ENCODE measurements at places on chromosomes 5 and 9.

GRCh38 chr5:119212676-119213075, 141.8 kb downstream of the DMXL1 start:
- DNase-seq, result no peak

GRCh38 chr5:159765135-159765433, 151.2 kb upstream of the ADRA1B start:
- no peak for DNase-seq

DNA sequence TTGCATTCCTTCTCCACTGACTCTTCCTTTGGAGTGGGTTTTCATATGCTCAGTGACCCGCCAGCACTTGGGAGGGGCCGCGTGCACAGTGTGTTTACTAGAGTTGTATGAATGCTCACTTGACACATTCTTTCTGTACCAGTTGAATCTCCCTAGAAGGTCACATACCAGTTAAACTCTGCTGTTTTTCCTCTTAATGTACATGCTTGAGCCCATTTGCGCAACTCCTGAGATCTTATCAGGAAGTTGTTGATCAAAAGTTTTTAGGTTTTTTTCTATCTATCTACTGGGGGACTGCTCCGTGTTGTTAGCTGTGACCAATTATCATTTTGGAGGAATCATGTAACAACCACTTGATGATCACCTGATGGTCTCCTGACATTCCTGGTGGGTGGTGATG, 392.7 kb downstream of the CDH9 start:
- no peak for DNase-seq

- peak; percentile 16 for DNase-seq
Measured at GRCh38 chr5:174935854-174936474, 211.6 kb downstream of the MSX2 start.

DNA sequence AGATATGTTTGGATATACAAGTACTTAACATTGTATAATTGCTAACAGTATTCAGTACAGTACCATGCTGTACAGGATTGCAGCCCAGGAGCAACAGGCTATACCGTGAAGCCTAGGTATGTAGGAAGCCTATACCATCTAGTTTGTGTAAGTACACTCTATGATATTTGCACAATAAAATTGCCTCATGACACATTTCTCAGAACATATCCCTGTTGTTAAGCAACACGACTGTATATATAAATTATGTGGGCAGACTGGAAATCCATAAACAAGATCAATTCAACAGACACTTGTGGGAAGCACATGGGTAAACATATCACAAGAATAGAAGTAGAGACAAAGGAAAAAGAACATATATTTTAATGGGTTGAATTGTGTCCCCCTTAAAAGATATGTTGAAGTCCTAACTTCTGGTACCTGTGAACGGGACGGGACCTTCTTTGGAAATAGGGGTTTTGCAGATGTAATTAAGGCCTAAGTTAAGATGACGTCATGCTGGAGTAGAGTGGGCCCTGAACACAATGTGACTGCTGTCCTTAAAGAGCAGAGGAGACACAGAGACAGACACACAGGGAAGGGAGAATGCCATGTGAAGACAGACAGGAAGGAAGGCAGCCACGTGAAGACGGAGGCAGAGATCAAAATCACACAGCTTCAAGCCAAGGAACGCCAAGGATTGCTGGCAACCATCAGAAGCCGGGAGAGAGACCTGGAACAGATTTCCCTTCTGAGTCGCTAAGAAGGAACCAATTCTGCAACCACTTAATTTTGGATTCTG, 76.3 kb downstream of the SCAI start:
- DNase-seq, result no peak

GRCh38 chr9:111154081-111154562, 115.9 kb upstream of the LPAR1 start:
- DNase-seq, result no peak

DNA sequence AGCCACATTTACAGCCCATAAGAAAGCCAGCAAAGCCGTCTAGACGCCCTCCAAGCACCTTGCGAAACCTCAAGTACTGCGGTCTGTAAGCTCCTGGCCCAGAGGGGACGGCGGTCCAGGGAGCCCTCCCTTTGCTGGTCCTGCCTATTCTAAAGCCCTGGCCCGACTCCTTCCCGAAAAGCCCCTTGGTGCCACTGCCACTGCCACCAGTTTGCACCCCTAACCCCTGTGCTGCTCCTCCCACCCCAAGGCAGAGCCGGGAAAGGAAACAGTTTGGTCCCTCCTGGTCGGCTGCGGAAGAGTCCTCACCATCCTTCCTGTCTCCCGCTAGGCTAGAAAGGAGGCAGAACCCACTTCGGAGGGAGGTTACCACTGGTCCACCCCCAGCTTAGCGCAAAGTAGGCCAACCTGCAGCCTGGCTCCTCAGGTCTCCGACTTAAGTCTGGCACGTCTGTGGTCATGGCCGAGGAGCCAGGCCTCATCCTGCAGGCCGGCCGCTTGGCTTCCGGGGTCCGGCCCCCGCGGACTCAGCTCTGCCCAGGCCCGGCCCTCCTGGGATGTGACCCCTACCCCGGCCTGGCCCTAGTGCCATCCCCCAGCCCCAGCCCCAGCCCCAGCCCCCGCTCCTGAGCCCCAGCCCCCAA, 916 bp downstream of the TOR1A start:
- DNase-seq, result peak; percentile 6

DNA sequence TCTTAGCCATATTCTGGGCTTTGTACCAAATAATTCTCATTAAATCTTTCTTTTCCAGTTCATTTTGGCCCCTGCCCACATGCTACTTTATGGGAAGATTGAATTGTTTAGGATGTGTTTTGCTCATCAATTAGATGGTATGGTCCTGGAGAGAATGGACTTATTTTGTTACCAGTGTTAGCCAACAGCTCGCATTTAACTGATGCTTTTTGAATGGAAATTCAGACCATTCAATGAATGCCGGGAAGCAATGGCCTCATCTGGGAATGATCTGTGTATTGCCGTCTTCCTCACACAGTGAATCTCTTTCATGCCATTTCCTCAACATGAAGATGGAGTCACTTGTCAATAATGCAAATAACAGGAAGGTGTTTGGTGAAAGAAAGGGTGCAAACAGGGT, 370.6 kb upstream of the PIK3R1 start:
- DNase-seq, result no peak

DNA sequence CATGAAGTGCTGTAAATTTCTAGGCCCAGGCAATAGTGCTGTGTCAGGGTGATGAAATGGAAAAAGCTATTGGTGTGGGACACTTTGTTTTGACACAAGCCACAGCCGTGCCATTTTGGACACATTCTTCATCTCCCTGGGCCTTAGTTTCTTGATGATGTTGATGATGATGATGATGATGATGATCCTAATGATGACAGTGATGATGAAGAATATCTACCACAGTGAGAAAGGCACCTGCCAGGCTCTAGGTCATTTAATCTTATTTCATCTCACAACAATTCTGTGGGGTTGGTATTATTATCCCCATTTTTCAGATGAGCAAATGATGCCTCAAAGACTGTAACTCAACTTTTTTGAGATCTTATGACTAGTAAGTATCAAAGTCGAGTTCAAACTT, 102.2 kb upstream of the STC2 start:
- DNase-seq, result no peak

- DNase-seq, result no peak
Measured at GRCh38 chr9:137267933-137268355, 9.6 kb upstream of the TOR4A start.

GRCh38 chr5:124698770-124699169, 47.7 kb downstream of the ZNF608 start:
- no peak for DNase-seq

DNA sequence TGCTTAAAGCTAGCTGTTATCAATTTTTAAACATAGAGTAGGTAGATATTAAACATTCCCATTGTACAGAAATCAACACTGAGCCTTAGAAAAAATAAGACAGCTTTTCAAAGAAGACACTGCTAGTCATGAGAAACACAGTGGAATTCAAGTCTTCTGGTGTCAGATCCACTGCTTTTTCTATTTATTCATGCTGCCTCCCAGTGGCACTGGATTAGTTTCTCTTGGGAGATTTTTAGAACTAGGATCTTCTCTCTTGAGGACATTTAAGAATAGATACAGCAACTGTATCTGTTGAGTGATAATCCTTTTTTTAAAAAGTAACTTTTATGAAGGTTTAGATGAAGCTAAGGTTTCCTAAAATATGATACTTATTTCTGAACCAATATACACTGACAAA, 1635.4 kb upstream of the C9orf72 start:
- no peak for DNase-seq

DNA sequence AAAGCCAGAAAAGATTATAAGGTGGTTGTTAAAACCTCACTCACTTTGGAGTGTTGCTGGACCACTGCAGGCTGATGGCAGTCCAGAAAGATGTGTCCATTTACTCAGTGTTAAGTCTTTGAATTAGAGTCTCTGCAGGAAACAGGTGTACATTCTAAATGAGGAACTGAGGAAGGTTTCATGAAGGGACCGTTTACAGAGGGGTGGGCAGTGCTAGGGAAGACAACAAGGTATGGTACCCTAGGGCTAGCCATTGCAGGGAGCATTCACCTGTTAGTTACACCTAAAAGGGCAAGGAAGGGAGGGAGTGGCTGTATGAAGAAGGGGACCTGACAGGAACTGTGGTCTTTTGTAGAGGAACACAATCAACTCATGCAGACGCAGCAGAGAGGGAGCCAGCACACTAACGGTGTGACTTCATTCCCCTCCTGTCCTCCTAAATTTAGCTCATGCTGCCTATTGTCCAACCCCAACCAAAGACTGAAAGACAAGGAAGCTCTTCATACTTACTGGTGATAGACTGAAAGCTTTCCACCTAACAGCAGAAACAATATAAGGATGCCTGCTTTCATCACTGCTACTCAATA, 32.2 kb upstream of the PAX5 start:
- no peak for DNase-seq

- DNase-seq, result no peak
Measured at GRCh38 chr9:82621447-82621846, 441.5 kb downstream of the RASEF start.

DNA sequence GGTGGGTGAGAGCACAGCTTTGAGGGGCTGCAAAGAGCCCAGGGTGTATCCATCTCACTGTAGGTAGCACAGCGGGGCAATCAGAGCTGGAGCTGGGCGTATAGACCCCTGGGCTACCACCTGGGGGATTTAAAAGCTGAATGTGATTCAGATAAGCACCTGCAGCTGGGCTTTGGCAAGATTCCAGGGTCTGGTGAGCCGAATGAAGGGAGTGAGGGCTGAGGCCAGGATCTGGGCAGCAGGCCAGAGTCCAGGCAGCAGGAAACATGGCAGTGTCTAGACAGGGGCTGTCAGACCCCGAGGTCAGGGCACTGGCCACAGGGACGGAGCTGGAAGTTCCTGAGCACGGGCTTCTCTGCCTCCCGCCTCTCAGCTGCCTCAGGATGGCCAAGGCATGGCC, 8.7 kb downstream of the ASS1 start:
- DNase-seq, result no peak

All from CD4-positive, alpha-beta T cell (primary cell).